ENCODE measurements at places on chromosomes 12 and 14.

GRCh38 chr12:108939594-108939993 is 59.7 kb downstream of the DAO start:
- peak; percentile 63 for DNase-seq

GRCh38 chr12:6085841-6086240 is 38.6 kb downstream of the VWF start:
- DNase-seq, result no peak

GRCh38 chr14:26531894-26532293 is 65.9 kb downstream of the NOVA1 start:
- peak; percentile 62 for DNase-seq

DNA sequence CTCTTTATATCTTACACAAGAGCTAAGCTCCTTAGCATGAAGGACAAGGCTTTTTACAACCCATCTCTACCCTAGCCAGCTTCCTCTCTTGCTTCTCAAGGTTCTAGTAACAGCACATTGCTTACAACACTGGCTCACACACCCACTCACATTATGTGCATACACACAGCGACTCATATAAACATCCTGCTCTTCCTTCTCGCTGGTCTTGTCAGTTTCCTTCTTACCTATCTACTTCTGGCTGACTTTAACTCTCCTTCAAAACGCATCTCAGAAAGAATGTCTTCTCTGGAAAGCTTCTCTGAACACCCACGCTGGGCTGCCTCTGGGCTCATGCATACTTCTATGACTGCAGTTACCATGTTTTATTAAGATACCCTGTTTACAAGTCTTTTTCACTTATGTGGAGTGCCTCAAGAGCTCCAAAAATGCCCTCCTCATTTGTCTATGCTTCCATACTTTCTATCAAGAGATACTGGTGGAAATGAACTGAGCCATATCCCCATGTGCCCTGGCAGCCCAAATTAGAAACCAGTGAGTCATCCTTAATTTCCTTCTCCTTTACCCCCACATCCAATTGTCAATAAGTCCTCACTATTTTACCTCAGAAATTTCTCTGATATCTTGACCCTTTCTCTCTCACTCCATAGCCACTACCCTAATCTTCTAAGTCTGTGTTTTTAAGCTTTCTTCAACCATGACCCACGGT is 126.9 kb upstream of the KRAS start:
- peak; percentile 73 for DNase-seq

- no peak for DNase-seq
Observed at GRCh38 chr12:131642101-131642540, 68.8 kb upstream of the SFSWAP start.

- DNase-seq, result no peak
Observed at GRCh38 chr12:130537051-130537450, 179.0 kb downstream of the RIMBP2 start.

DNA sequence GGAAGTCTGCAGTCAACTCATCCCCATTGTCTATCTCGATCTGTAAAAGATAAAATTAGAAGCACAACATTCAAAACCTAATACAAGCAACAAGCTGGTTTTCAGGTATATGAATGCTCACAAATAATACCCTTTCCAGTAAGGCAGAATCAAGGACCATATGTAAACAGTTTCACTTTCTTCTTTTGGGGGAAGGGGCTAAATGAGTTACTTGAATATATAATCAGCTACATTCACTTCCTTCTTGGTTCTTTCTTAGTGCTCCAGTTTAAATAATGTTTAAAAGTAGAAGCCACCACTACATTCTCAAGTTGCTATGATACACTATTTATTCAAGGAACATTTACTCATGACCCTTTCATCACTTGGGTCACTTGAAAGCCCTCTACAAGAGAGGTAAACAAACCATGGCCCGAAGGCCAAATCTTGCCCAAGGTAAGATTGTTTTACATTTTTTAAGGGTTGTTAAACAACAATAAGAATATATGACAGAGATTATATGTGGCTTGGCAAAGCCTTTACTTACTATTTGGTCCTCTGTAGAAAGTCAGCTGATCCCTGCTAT is 10.3 kb downstream of the TWF1 start:
- DNase-seq, result peak; percentile 66

DNA sequence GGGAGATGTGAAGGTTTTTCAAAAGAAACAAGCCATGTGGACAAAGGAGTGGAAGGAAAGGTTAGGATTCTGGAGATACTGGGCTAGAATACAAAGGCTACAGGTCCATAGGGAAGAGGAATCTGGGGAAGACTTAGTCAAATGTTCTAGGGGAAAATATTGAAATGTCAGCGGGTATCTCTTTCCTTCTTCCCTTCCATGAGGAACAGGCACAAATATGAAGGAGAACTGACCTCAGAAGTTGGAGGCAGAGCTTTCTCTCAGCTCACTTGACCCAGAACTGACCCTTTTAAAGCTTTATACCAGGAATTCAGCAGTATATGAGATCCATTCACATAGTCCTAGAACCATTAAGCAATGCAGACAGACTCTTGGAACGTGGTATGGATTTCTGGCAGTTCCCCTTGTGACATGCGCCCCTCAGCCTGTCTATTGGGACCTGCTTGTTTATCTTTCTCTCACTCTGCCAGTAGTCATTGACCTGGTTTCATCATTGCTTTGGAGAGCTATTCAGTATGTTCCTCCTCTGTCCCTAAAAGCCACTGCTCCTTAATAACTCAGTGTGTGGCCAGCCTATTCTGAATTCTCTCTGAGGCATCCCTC is 43.0 kb upstream of the GSG1 start:
- DNase-seq, result no peak

DNA sequence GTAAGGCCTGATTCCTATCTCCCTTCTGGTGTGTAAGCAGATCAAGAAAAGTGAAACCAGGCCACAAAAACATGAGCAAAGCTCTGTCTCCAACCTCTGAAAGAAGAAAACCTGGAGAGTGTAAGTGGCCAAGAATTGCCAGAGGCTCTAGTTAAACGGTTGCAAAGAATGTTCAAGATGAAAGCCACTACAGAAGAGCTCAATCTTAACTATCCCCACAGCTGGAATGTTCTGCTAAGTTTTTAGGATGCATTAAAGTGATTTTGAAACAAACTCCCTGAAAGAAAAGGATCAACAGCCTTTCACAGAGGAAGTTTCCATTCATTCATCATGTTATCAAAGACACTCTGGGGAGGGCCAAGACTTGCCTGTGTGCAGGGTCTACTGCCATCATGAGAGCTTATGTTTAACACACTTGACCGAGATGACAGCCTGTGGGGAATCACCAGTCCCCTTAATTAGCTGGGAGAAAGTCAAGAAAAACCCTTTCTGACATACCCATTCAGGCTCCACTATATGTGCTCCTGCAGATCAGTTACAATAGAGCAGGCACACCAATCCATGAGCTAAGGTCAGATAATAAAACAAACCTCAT is 128.0 kb upstream of the OVCH1 start:
- peak; percentile 29 for DNase-seq

DNA sequence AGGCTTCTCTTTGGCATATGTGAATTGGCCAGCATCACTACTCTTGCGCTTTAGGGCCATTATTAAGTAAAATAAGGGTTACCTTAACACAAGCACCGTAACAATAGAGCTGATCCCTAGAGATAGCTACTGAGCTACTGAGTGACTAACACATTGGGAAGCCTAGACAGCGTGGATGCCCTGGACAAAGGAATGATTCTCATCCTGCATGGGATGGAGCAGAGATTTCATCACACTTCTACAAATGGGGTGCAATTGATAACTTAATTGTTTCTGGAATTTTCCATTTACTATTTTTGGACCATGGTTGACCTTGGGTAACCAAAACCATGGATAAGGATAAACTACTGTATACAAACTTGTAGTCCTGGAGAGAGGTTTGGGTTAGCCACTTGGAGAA is 57.1 kb downstream of the FBXO34 start:
- no peak for DNase-seq

GRCh38 chr14:99012703-99013102 is 259.3 kb downstream of the BCL11B start:
- no peak for DNase-seq

GRCh38 chr12:132357623-132358186 is 28.3 kb upstream of the GALNT9 start:
- no peak for DNase-seq

DNA sequence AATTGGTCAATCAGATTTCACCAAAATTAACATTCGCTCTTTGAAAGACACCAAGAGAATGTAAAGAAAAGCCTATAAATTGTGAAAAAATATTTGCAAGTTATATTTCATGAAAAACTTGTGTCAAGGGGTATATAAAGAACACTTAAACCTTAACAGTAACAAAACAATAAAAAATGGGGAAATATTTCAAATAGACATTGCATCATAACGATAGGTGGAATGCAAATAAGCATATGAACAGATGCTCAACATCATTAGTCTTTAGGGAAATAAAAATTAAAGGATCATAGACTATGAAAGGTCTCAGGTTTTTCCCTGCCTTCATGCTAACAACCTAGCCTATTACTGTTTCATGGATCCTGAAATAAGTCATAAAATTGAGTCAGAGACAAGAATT is 64.3 kb downstream of the COCH start:
- no peak for DNase-seq

DNA sequence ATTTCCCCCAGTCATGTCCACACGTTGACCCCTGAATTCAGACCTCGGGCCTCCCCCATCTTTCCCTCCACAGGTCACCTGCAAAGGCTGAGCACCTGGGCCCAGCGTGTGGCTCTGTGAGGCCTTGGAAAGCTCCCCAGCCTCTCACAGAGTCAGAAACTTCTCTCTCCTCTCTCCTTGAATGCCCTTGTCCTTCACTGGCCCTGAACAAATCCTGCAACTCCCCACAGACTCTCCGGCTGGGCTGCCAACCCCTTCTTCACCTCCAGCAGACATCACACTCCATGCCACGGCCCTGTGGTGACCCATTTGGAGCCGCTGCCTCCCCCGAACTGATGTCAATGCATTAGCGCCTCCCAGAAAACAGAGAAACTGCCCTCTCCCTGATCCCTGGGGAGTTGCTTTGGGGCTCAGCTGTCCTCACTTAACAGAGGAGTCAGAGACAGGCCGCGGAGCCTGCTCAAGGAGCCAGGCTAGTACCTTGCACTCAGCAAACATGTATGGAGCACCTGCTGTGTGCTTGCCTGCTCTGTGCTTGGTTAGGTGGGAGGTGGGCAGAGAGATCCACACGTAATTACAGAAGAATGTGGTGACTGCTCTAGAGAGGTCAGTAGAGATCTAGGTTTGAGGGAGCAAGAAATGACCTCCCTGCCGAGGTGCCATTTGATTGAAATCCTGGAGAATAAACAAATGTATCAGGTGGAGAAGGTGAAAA is 99.2 kb upstream of the PWP1 start:
- no peak for DNase-seq

DNA sequence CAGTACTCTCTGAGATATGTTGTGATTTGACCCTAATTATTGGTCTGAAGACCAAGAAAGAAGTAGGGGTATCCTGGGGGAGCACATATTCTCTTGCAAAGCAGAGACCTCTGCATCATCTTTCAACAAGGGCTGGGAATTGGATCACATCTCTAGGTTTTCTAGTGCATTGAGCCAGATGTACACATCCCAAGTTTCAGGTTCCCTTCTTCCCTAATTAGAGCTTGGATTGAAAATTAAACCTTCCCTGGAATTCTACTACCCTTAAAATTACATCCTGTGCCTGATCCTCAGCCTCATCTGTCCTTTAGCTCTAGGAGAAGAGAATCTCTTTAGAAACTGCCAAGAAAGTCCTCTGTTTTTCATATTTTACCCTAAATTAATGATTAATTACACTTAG is 839.6 kb downstream of the SLC6A15 start:
- DNase-seq, result no peak

DNA sequence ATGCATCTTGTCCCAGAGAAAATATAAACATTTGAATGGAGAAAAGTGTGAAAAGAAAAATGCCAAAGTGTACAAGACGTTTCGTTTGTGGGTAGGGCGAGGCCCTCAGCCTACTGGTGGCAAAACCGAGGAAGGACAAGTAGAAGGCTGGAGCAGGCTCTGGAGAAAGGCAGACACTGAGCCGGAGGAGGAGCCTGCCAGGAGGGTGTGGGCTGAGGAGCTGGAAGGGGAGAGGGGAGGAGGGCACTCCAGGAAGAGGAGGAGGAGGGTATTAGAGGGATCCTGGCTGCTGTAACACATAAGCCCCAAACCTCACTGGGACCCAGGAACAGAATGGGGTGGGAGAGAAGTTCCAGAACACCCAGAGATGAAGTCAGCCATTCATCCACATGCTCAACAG is 47.7 kb downstream of the CLMN start:
- no peak for DNase-seq

DNA sequence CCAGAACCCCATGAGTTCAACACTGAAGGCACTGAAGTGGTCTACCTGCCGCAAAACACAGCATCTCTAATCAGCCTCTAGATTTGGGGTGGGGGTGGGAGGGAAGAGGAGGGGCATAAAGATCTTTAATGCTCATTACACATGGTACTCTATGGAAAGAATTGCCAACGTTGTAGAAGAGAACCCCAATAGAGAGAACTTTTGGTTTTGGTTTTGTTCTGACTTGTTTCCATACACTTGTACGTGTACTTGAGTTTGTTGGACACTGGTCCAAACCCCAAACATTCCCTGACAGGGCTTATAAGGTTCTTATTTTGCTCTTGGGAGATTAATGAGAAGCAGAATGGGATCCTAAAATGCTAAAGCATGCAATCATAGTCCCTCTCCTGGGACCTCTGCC is 31.0 kb downstream of the GNPTAB start:
- DNase-seq, result no peak

DNA sequence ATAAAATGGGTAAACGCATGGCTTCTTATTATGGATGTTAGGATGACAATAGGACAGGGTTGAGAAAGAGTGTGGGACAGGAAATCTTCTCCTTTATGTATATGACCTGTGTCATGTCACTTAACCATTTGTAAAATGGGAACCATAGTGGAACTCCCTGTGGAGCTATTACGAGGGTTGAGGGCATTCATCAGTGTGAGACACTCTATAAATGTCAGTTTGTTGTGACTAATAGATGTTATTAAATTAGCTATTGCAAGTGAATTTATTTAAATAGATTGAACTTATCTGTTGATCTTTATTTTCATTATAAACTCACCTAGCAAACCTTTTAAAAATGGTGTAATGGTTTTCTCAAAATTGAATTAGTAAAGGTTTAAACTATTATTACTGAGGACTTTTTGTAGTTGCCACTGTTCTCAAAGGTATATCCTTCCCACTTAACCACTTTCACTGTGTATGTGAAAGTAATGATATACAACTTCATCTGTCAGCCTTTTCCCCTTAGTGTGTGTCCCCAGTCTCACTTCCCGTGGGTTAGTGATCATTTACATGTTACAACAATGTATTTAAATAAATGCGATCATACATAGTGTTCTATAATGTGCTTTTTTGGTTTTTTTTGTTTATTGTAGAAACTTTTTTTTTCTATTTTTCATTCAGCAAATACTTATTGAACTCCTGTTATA is 17.1 kb downstream of the HELB start:
- no peak for DNase-seq

- no peak for DNase-seq
Observed at GRCh38 chr12:43154498-43155045, 397.4 kb downstream of the ADAMTS20 start.

- DNase-seq, result no peak
Observed at GRCh38 chr14:95055318-95055717, 102.0 kb downstream of the DICER1 start.

DNA sequence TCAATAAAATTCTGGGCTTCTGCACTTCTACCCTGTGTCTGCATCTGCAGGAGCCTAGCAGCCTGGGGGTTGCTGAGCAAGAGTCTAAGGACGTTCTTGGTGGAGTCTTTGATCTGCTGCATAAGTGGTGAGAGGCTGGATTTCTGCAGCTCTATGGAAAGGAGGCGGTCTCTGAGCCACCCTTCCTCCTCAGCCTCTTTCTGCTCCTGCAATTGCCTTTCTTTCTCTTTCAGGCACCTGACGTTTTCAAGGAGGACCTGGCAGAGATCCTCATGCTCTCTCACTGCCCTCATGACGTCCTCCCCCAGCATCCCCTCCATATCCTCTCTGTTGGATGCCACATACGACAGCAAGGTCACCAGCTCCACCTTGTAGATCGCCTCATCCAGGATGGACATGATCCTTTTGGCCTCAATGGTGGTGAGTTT is 13.6 kb upstream of the TPCN1 start:
- peak; percentile 37 for DNase-seq

Measured in choroid plexus epithelial cell (primary cell).